Mammary epithelial cell (primary cell): ENCODE measurements at places on chromosomes 5 and 9.

- DNase-seq: no peak
Observed at GRCh38 chr5:14495301-14495700, 86.3 kb upstream of the OTULINL start.

DNA sequence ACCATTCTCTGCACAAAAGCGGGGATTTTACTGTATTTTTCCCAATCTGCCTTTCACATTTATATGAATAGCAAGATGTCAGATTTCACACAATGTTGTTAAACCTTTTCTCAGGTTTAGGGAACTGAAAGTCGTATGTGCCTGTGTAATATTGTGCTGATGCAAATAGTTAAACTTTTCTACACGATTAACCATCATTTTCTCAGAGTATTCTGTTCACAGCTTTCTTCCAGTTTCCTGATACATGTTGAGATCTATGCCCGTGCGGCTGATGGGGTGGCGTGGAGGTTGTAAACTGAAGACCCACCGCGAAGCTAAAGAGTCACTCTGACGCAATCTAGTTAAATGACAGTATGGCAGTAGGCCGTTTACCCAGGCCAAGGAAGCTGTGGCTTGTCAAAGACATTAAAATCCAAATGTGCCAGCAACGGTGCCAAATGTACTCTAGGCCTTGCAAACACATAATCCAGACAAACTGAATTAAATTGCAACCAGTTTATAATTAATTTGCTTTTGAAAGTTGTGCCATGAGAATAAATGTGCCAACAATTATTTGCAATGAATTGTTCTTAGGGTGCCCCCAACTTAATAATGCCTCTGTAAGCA is 145.7 kb downstream of the EBF1 start:
- DNase-seq: no peak

GRCh38 chr5:121025671-121026070 is 561.6 kb downstream of the PRR16 start:
- no peak for DNase-seq

GRCh38 chr9:6805532-6805931 is 47.8 kb downstream of the KDM4C start:
- DNase-seq: no peak

DNA sequence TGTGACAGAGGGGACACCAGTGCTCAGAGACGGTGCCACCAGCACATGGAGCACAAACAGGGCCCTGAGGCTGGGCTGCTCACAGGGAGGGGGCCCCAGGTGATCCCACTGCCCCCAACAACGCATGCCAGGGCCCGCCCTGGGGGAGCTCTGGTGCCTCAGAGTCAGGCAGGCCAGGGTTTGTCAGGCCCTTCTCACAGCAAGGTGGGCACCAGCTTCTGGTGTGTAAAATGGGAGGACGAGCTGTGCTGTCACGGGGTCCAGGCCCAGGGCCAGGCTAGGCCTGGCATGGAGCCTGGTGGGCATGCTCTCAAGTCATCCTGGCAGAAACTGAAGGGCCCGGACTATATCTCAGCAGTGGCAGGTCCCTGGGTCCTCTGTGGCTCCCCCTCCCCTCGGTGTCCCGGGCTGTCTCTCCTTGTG is 34.5 kb downstream of the PRRT1B start:
- no peak for DNase-seq
